ENCODE measurements at places on chromosomes 13 and 19.

GRCh38 chr13:84605927-84606326, 723.7 kb upstream of the SLITRK1 start:
- H3K27ac ChIP-seq, result no peak overlapping the region
- no peak for DNase-seq
- H3K27me3 ChIP-seq, result no peaks in the 10 kb centered on the region

DNA sequence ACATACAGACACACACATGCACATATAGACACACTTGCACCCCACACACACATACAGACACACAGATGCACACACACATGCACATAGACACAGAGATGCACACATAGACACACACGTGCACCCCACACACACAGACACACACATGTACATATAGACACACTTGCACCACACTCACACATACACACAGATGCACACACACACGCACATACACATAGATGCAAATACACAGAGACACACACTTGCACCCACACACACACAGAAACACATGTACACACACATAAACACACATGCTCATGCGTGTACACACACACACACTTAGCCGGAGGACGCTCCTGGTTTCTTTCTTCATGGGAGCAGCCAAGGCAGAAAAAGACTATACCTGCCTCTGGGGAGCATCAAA, 10.0 kb downstream of the COL4A2 start:
- DNase-seq, result no peak
- H3K4me1 ChIP-seq, result no peaks in the 10 kb centered on the region
- H3K27ac ChIP-seq, result no peak overlapping the region
- H3K4me3 ChIP-seq, result no peak overlapping the region
- no peaks in the 10 kb centered on the region for H3K27me3 ChIP-seq

DNA sequence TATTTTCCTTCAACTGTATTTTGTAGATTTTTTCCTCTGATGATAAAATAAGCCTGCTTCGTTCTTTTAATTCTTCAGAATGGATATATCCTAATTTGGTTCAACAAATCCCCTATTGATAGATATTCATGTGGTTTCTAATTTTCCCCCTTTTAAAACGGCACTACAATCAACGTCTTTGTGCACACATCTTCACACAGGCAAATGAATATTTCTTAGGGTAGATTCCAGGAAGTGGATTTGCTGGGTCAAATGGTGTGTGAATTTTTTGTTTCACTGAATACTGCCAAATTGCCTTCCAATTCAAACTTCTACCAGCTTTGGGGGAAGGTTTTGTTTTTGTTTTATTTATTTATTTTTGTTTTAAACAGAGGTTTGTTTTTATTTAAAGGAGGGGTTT, 287.2 kb downstream of the FOXO1 start:
- H3K36me3 ChIP-seq, result no peaks in the 10 kb centered on the region
- no peak for DNase-seq
- H3K27ac ChIP-seq, result no peak overlapping the region
- no peak overlapping the region for H3K4me3 ChIP-seq
- H3K27me3 ChIP-seq, result no peaks in the 10 kb centered on the region
- H3K4me1 ChIP-seq, result peaks cover 19% of the 10 kb centered on the region

- DNase-seq, result no peak
- no peak overlapping the region for H3K27ac ChIP-seq
Observed at GRCh38 chr19:1389033-1389940, 5.6 kb downstream of the NDUFS7 start.

DNA sequence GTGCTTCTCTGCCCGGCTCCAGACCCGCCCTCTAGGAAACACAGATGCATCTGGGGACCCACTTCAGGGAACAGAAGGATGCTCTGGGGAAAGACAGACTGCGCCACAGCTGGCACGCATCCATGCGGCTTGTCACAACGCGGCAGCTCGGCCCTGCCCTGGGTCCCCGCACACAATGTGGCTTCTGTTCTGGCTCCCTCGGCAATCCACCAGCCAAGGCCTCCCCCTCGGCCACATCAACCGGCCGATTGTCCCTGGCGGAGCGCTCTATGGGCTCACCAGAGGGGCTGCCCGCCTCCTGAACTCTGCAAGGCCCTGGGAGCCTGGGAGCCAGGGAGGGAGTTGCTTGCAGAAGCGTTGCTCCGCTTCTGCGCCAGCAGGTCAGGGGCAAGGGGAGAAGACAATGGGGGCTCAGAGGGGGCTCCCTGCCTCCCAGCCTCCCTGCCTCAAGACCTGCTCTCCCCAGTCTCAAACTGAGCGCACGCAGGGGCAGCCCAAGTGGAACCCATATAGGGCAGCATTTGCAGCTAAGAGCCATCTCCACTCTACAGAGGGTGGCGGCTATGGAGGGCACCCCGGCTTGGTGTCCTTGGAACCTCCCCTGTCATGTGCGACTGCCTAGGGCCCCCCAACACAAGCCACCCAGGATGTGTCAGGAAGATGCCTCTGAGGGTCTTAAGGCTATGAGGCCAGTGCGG, 37.9 kb downstream of the MLLT1 start:
- H3K27me3 ChIP-seq, result no peaks in the 10 kb centered on the region
- DNase-seq, result no peak

GRCh38 chr13:30679483-30680330, 55.6 kb upstream of the ALOX5AP start:
- no peak overlapping the region for H3K27ac ChIP-seq
- DNase-seq, result no peak
- H3K4me1 ChIP-seq, result no peaks in the 10 kb centered on the region
- no peak overlapping the region for H3K4me3 ChIP-seq

GRCh38 chr13:61162636-61163035, 253.0 kb downstream of the PCDH20 start:
- DNase-seq, result no peak
- H3K4me1 ChIP-seq, result no peaks in the 10 kb centered on the region
- no peak overlapping the region for H3K27ac ChIP-seq
- H3K4me3 ChIP-seq, result no peak overlapping the region
- no peaks in the 10 kb centered on the region for H3K27me3 ChIP-seq

- no peaks in the 10 kb centered on the region for H3K4me1 ChIP-seq
- no peak overlapping the region for H3K27ac ChIP-seq
- DNase-seq, result no peak
- H3K36me3 ChIP-seq, result no peaks in the 10 kb centered on the region
- H3K4me3 ChIP-seq, result no peak overlapping the region
- no peaks in the 10 kb centered on the region for H3K27me3 ChIP-seq
Observed at GRCh38 chr19:51450730-51451307, 7.4 kb downstream of the SIGLEC8 start.

- H3K27me3 ChIP-seq, result no peaks in the 10 kb centered on the region
- no peak for DNase-seq
- peaks cover 2% of the 10 kb centered on the region for H3K36me3 ChIP-seq
- H3K27ac ChIP-seq, result no peak overlapping the region
Observed at GRCh38 chr19:3227054-3227626, 2.7 kb downstream of the CELF5 start.

DNA sequence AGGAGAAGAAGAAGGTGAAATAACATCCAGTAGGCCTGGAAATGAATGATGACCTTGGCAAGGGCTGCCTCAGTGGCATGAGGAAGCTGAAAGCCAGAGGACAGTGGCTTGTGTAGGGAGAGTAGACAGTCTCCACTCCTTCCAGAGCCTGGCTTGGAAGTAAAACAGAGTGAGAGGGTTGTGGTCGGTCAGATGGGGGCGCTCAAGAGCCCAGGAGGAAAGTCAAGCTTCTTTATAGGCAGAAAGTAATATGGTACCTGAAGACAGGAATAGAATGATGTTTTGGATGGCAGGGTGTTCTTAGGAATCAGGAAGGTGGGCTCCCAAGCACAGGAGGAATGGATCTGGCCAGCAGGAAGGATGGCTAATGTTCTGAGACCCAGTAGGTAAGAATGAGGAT, 75.1 kb upstream of the TSC22D1 start:
- H3K27me3 ChIP-seq, result peaks cover 2% of the 10 kb centered on the region
- no peaks in the 10 kb centered on the region for H3K36me3 ChIP-seq
- H3K4me3 ChIP-seq, result no peak overlapping the region
- no peak for DNase-seq
- no peak overlapping the region for H3K27ac ChIP-seq

GRCh38 chr19:44824761-44825160, 15.9 kb downstream of the BCAM start:
- H3K4me1 ChIP-seq, result peaks cover 6% of the 10 kb centered on the region
- no peak for DNase-seq

- no peak for DNase-seq
- H3K27me3 ChIP-seq, result no peaks in the 10 kb centered on the region
- H3K4me3 ChIP-seq, result no peak overlapping the region
- H3K4me1 ChIP-seq, result peaks cover 8% of the 10 kb centered on the region
- no peak overlapping the region for H3K27ac ChIP-seq
Observed at GRCh38 chr13:39945226-39945625, 289.8 kb downstream of the COG6 start.

DNA sequence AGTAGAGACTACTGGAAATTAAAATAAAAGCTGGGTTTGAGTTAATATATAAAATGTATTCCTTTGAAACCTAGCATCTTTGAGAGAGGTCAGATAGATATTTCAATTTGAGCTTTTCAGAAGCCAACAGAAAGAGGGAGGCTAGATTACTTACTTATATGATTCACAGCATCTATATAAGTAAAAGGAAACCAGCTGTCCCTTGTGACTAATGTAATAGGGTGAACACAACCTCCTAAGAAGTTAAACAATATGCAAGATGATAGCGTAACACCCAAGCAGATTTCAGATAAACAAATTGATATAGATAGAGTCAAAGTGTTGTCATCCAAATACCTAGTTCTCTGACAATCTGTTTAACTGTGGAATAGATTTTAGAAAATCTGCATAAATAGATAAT, 393.5 kb upstream of the GPC6 start:
- DNase-seq, result no peak
- H3K4me1 ChIP-seq, result no peaks in the 10 kb centered on the region

DNA sequence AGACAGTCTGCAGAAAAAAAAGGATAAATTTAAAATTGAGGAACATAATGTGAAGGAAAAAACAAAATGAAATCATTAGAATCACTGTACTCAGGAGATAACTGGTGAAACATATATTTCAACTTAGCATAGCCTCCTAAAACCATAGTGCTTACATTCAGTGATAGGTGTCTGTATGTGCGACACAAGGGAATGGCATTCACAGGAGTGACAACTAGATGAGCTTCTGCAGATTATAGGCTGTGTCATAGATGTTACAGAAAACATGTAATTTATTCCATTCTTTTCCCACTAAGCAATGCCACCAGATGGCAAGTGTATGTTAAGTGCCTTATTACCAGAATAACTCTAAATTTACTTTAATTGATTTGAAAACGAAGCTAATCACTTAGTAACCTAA, 960.0 kb upstream of the PCDH20 start:
- no peak overlapping the region for H3K4me3 ChIP-seq
- H3K27me3 ChIP-seq, result no peaks in the 10 kb centered on the region
- H3K4me1 ChIP-seq, result no peaks in the 10 kb centered on the region
- no peak overlapping the region for H3K27ac ChIP-seq

DNA sequence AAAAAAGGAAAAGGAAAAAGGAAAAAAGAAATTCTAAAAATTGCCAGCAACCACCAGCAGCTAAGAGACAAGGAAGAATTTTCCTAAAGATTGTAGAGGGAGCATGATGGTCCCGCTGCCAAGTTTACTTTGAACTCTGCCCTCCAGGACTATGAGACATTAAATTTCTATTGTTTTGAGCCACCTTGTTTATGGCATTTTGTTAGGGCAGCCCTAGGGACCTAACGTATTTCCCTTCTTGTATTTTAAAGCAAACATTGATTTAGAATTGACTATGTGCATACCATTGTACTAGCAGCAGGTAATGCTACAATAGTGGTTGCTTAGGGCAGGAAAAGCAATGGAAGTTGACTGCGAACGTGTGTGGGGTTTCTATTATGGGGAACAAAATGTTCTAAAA, 1414.2 kb downstream of the EFNB2 start:
- no peak overlapping the region for H3K27ac ChIP-seq
- peaks cover 3% of the 10 kb centered on the region for H3K4me1 ChIP-seq
- H3K27me3 ChIP-seq, result no peaks in the 10 kb centered on the region
- no peak for DNase-seq
- no peak overlapping the region for H3K4me3 ChIP-seq

DNA sequence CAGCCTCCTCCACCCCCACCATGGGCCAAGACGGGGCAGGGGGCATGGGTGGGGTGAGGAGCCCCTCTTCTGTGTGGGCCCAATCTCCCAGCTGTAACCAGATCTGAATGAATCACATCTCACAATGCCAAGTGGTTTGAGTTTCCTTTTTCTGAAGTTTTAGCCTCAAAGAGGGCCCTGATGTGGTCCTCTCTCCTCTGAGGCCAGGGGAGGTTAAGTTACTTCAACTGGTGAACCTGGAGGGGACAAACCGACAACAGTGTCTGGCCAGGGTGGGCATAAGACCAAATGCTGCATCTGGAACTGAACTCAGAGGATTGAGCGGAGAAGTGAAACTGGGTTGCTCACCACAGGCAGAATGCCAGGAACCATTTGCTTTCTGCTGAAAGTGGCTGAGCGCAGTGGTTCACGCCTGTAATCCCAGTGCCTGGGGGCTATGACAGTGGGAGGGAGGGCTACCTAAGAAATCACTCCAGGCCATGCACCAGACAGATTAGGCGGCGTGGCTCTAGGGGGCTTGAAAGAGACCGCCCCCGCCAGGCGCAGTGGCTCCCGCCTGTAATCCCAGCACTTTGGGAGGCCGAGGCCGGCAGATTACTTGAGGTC, 15.4 kb upstream of the IRGC start:
- no peak for DNase-seq
- H3K4me3 ChIP-seq, result no peak overlapping the region
- H3K27ac ChIP-seq, result no peak overlapping the region
- peaks cover 5% of the 10 kb centered on the region for H3K4me1 ChIP-seq
- peaks cover 3% of the 10 kb centered on the region for H3K27me3 ChIP-seq
- no peaks in the 10 kb centered on the region for H3K36me3 ChIP-seq

GRCh38 chr13:105471673-105472072, 1063.8 kb downstream of the EFNB2 start:
- no peak for DNase-seq
- H3K27ac ChIP-seq, result no peak overlapping the region
- no peaks in the 10 kb centered on the region for H3K27me3 ChIP-seq
- H3K36me3 ChIP-seq, result no peaks in the 10 kb centered on the region

- no peaks in the 10 kb centered on the region for H3K36me3 ChIP-seq
- no peaks in the 10 kb centered on the region for H3K4me1 ChIP-seq
- H3K4me3 ChIP-seq, result no peak overlapping the region
Observed at GRCh38 chr13:28268800-28269223, 130.5 kb downstream of the PAN3 start.

GRCh38 chr19:1455336-1456120, 5.6 kb downstream of the APC2 start:
- no peak for DNase-seq
- H3K36me3 ChIP-seq, result peaks cover 81% of the 10 kb centered on the region
- H3K27me3 ChIP-seq, result no peaks in the 10 kb centered on the region
- H3K4me3 ChIP-seq, result peak overlapping the region; percentile 36
- peaks cover 28% of the 10 kb centered on the region for H3K4me1 ChIP-seq

GRCh38 chr19:46529622-46530451, 34.2 kb upstream of the PNMA8B start:
- H3K4me1 ChIP-seq, result peaks cover 14% of the 10 kb centered on the region
- DNase-seq, result peak; percentile 73
- no peaks in the 10 kb centered on the region for H3K36me3 ChIP-seq
- no peak overlapping the region for H3K4me3 ChIP-seq
- H3K27ac ChIP-seq, result no peak overlapping the region

Measured in neuronal stem cell (in vitro differentiated cells).